ENCODE measurements at places on chromosomes 6 and 20.
A peak's percentile ranks its signal among the peaks of the same experiment; 100 is the strongest.

- DNase-seq, result no peak
Measured at GRCh38 chr20:50356962-50357782, 153.0 kb upstream of the PTPN1 start.

- no peak for DNase-seq
Measured at GRCh38 chr20:8335495-8336195, 203.6 kb downstream of the PLCB1 start.

DNA sequence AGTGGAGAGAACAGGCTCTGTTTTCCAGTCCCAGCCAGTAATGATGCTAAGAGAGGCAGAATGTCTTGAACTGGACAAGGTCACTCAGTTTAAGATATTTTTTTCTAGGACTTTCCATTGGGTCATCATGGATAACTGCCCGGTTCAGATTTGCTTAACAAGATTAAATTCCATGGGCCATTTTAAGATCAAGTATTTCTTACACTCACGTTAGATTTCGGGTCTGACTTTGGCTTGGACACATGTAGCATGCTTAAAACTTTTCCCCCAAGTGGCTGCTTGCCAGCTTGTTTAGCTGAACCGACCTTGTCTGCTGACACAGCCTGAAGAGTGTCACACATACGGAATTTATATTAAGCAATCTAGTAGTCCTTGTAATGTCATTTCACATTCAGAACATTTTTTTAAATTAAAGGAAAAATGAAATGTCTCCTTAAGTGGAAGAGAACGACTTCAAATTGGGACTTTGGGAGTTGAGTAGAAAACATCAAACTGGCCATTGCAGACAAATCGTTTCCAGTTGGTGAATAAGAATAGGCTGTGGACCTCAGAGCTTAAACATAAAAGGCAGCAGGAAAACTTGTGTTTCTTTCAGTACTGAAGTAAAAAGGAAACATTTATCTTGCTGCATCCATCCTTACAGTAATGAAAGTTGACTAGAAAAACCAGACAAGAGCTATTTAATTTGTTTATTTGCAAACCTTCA is 29.0 kb downstream of the ARMC2 start:
- no peak for DNase-seq

- DNase-seq, result no peak
Measured at GRCh38 chr20:1684872-1685271, 27.3 kb upstream of the SIRPG start.

GRCh38 chr20:2972126-2972525 is 71.3 kb upstream of the GNRH2 start:
- DNase-seq, result no peak

DNA sequence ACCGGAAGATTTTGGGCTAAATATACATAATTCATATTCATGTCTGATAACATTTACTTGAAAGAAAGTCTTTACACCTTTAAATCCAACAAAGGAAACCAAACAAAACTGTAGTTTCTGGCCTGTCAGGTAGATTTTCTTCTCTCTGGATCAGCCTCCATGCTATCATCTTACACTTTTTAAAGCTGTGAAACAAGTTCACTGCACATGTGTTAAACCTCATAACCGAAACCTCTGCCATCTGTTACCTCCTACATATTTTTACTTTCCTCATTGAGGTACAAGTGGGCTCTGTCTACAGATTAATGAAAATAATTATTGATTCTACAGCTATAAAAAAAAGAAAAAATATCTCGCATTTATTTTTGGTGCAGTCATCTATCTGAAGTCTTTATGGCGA is 149.9 kb downstream of the RALGAPA2 start:
- DNase-seq, result no peak

GRCh38 chr20:45987108-45987780 is 15.2 kb upstream of the ZNF335 start:
- DNase-seq, result peak; percentile 75

- no peak for DNase-seq
Measured at GRCh38 chr6:28814032-28814976, 109.5 kb downstream of the TRIM27 start.

DNA sequence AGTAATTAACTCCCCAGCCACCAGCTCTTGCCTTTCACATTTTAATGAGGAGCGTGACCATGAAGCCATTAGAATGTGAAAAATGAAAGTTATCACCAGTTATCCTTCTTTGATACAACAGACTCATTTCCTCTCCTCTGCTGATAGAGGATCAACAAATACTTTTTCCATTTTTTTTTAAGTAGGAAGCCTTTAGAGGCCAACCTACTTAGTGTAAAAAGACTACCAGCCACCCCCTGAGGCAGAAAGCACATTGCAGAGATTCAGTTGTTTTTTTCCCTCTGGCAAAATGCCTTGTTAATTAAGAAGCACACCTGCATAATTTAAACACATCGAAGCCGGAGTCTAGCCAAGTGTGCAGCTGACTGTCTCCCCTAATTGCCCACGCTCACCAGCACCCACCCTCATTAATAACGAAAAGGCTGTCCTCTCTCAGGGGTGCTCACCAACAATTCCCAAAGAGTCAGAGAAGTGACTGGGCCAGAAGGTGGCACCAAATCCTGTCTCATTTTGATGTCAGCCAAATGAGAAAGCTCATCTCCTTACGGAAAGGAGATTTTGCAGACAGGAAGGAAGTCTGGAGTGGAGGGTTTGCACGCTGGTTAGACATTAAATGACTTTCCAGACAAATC is 60.9 kb upstream of the MC3R start:
- no peak for DNase-seq

DNA sequence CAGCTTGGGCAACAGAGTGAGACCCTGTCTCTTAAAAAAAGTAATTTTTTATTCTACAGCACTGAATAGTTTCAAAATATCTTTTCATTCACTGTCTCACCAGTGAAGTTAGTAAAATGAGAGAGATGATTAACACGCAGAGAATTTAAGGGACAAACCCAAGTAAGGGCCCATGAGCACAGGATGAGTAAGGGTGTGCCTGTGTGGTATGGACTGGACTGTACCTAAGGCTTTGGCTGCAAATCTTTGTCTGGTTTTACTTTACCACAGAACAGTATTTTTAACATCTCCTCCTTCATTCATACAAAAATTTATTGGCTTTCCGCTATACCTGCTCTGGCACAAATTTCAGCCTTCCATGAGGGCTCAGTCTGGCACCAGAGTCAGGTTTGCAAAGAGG is 433.3 kb downstream of the UTRN start:
- no peak for DNase-seq

GRCh38 chr6:366389-367297 is 24.9 kb upstream of the IRF4 start:
- DNase-seq, result no peak

DNA sequence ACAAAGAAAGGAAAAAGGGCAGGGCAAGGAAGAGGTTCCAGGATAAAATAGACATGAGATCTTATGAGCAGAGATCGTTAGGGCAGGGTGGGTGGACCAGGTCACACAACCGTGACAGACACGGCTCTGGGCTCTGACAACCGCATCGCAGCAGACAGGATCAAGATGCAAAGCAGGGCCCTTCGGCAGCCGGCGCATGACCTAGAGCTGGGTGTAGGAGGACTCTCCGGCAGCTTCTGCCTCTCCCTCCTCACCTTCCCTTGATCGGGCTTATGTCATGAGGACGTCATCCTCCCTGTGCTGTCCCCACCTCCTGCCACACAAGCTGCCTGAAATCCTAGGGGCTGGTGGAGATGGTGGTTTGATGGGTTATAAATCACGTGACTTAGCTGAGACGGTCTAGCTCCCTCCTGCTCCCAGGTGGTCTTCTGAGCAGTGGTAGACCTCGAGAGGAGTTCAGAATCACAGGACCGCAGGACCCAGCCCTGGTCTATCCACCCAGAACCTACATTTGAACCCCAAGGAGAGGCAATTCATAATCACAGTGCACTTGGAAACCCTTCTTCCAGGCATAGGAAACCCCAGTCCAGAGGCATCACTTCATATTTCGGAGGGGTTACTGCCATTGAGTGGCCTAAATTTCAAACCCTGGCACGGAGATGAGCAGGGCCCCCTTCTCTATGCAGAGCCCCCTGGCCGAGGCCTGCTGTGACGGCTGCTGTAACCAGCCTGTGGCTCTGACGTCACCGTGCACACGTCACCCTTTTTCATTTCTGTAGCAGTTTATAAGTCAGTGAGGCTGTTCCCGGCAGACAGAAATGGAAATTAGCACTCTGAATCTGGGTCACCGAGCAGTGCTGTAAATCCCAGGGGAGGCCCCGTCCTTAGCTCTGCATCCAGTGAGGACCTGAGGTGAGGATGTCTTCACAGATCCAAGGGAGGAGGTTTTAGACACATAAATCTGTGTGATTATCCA is 8.7 kb upstream of the CCR6 start:
- DNase-seq, result no peak

- DNase-seq, result no peak
Measured at GRCh38 chr6:80165819-80166218, 59.3 kb downstream of the BCKDHB start.

GRCh38 chr6:11092668-11093375 is 812 bp upstream of the SMIM13 start:
- peak; percentile 23 for DNase-seq

GRCh38 chr6:53035549-53036213 is 29.5 kb upstream of the FBXO9 start:
- no peak for DNase-seq

- DNase-seq, result no peak
Measured at GRCh38 chr20:31551163-31552081, 37.2 kb downstream of the HM13 start.

DNA sequence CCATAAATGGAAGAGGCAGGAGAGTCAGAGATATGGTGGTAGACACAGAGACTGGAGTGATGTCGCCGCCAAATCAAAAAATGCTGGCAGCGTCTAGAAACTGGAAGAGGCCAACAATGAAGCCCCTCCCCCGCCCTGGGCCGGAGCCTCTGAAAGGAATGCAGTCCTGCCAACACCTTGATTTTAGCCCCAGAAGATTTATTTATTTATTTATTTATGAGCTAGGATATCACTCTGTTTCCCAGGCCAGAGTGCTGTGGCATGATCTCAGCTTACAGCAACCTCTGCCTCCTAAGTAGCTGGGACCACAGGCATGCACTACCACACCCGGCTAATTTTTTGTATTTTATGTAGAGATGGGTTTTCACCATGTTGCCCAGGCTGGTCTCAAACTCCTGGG is 82.6 kb upstream of the CCDC167 start:
- no peak for DNase-seq

- DNase-seq, result no peak
Measured at GRCh38 chr6:97269821-97270220, 13.2 kb downstream of the MMS22L start.

DNA sequence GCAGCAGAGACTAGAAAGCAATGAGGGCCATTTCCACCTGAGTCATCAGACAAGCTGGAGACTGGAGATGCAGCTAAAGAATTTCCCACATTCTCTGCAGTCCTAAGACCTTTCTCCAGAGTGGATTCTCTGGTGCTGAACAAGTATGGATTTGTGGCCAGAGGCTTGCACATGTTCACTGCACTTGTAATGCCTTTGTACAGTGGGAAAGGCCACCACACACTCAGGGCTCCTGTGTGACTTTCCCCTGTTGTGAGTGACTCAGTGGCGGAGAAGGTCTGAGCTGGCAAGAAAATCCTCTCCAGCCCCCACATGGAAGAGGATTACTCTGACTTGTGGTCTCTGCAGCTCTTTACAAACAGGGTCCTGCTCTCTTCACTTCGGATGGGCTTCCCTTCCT is 192.3 kb downstream of the C6orf118 start:
- no peak for DNase-seq

DNA sequence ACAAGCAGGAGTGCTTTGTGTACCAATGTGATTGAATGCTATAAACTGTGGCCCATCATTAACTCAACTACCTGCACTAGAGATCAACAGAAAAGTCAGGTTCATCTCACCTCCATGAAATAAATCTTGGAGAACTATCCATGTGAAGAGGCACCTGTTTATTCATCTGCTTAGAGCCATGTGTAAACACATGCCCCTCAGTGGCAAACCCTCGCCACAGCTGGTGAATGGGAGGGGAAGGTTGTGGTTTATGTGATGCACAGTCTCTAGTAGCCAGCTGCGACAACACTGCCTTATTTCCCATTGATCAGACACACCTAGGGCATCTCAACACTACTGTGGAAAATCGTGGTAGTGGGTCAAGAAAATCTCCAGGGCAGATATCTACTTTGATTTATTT is 640.2 kb downstream of the PTPRT start:
- DNase-seq, result no peak

GRCh38 chr20:62739067-62739466 is 30.4 kb downstream of the NTSR1 start:
- no peak for DNase-seq

DNA sequence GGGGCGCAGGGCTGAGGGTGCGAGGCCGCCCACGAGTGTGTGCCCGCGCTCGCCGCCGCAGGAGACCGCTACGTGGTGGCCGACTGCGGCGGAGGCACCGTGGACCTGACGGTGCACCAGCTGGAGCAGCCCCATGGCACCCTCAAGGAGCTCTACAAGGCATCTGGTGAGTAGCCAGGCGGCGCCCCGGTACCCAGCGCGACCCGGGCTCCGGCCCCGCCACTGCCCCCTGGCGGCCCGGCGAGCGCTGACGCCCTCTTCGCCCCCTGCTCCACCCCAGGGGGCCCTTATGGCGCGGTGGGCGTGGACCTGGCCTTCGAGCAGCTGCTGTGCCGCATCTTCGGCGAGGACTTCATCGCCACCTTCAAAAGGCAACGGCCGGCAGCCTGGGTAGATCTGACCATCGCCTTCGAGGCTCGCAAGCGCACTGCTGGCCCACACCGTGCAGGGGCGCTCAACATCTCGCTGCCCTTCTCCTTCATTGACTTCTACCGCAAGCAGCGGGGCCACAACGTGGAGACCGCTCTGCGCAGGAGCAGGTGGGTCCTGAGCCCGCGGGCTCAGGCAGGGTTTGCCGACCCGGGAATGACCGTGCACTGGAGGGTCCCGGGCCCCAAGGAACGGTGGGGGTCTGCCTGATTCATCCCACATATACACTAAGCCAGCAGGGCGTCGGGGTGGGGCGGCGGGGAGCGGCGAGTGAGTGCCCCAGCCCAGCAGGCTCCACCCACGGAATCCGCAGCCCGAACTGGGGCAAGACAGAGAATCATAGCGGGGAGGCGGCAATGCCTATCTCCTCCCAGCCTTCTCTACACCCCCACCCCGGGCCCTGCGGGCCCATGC is 17.4 kb downstream of the HSPA12B start:
- peak; percentile 68 for DNase-seq

DNA sequence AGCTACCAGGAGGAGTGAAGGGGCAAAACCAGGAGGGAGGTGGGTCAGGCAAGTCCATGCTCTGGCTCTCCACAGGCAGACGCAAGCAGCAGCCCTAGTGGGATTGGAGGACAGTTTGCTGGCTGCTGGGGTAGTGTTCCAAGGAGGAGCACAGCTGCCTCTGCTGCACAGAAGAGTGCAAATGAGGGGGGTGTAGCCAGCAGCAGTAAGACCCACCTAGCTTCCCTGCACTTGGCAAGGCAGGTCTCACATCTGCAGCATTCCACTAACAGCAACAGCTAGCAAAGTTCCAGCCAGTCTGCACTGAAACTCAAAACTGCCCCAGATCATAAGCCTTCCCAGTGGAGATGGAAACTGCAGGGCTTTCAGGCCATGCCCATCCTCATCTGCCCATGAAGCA is 405.0 kb downstream of the UTRN start:
- DNase-seq, result no peak
